ENCODE measurements at places on chromosomes 4 and X.

DNA sequence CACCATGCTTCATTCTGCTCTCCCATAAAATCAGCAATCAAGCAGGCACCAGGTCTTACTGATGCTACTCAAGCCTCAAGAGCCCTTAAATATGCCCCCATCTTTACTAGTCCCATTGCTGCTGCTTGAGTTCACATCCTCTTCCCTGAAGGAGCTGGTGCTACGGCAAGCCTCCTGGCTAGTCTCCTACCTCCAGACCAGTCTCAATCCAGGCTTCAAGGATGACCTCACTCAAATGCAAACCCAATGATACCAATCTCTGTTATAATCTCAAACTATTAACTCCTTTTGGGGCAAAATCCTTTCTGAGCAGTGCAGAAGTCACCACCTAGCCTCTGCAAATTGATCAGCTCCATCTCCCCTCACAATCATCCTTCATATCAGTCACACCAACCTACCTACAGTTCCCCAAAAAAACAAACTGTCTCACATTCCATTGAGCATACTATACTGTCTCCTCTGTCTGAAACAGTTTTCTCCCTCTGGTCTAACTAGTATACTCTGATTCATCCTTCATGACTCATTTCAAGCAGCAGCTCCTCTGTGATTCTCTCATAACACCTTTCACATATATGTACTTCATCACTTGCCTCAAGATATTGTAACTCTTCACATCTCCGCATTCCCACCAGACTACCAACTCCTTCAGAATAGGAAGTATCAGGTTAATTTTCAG lies 30.0 kb downstream of the PAPSS1 start:
- DNase-seq: no peak

DNA sequence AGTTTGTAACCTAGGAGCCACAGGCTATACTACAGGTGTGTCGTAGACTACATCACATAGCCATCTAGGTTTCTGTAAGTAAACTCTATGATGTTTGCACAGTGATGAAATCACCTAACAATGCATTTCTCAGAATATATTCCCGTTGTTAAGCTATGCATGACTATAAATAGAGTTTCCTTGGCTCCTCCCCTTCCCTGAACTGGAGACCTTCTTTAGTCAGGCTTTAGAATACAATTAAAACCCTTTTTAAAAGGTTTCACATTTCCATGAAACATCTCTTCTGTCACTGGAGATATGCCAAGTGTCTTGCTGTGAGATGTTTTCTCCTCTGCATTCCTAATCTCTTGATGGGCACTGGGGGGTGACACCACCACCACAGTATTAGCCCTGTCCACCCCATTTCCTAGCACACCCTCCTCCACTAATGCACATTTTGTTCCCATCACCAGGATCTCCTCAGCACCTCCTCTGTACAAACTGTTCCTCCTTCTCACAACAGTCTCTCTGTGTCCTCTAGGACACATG lies 334.6 kb upstream of the CPEB2 start:
- DNase-seq: no peak

- DNase-seq: no peak
These were observed 1.8 kb downstream of the GPR78 start for GRCh38 chr4:8582016-8582415.

GRCh38 chr4:76083386-76083988 lies 9.0 kb downstream of the ART3 start:
- no peak for DNase-seq

GRCh38 chrX:7132335-7133049 lies 15.0 kb upstream of the STS start:
- no peak for DNase-seq

DNA sequence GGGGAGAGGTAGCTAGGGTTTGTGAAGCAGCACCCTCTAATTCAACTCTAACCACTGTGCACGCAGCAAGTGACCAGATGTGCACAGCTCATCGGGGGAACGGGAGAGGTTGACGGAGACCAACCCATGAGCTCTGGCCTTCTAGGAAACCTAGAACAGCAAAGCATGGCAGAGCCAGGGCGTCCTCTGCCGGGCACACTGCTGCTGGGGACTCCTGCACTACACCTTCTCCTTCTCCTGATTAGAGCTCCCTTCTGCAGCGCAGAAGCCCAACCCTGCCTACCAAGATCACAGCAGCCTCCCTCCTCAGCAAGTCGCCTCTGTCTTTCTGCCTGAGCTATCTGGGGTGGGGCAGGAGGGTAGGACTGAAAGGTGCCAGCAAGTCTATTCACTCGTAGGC lies 252.3 kb upstream of the PSAPL1 start:
- no peak for DNase-seq

DNA sequence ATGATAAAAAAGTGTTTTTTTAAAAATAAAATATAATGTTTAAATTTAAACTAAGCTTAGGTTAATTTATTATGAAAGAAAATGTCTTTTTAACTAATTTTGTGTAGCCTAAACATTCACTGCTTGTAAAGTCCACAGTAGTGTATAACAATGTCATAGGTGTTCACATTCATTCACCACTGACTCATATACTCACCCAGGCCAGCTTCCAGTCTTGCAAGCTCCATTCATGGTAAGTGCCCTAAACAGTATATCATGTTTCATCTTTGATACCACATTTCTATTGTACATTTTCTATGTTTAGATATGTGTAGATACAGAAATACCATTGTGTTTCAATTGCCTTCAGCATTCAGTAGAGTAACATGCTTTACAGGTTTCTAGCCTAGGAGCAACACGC lies 530.3 kb downstream of the EPHA5 start:
- no peak for DNase-seq

GRCh38 chrX:150475461-150475860 lies 93.0 kb upstream of the MTM1 start:
- no peak for DNase-seq

DNA sequence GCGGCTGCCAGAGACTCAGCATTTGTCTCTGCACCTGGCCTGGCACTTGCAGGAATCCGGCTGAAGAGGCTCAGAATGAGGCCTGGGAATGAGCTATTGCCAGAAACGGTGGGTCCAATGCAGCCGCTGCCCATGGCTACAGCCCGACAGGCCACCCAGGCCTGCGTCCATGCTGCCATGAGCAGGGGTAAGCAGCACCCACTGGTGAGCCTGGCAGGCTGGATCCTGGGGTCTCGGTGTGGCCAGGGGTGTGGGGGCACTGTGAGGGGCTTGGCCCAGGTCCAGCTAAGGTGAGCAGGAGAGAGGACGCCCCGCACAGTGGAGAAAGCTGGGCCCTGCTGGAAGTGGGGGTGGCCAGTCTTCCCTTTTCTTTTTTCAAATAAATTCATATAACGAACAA lies 60.3 kb upstream of the MXD4 start:
- DNase-seq: no peak

DNA sequence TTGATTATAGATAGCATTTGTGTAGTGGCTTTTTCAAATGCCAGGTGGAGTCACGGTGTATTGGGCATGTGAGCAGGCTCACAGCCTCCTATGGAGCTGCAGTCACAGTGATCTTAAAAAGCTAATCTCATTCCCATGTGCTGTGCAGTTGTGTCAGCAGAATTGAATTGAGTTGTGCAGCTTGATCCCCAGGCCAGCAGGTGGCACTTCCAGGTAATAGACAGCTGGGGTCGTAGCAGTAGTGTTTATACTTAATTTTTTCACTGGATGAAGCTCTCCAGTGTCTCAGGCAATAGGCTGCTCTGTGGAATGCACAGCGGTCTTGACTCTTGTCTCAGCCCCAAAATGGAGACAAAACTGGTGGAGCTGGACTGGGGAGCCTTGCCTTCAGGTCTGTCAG lies 1028.1 kb downstream of the SH3BGRL start:
- DNase-seq: no peak

DNA sequence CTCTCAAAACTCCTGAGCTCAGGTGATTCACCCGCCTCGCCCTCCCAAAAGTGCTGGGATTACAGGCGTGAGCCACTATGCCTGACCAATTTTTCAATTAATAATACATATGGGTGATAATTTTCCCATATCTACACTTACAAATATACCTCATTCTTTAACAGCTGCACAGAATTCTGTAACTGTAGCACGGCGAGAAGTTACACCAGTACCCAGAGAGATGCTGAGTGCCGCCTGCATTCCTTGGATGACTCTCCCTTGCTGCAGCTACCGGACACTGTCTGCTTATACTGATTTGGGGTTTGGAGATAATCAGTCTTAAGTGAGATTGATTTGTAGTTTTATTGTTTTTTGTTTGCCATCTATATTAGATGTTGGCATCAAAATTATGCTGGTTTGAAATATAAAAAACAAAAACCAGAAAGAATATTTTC lies 5.8 kb downstream of the TIFA start:
- no peak for DNase-seq

DNA sequence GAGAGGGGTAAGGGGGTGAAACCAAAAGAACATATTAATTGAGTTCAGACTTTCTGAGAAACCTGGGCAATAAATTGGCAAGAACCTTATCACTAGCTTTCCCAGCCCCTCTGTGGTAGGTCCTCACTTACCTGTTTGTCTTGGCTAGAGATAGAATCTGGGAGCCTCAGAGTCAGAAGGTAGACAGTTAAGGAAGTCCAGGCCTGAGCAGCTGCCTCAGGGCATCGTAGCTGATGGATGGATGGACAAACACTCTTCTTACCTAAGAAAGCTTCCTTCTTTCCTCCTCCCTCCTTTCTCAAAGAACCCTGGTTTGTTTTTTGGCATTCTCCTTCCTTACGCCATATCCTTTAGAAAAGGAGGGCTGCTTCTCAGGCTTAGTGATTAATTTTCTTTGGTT lies 24.4 kb downstream of the FRAS1 start:
- no peak for DNase-seq

GRCh38 chrX:135489542-135489941 lies 30.9 kb upstream of the INTS6L start:
- no peak for DNase-seq

GRCh38 chr4:88522702-88523324 lies 763 bp downstream of the PYURF start:
- peak; percentile 4 for DNase-seq

DNA sequence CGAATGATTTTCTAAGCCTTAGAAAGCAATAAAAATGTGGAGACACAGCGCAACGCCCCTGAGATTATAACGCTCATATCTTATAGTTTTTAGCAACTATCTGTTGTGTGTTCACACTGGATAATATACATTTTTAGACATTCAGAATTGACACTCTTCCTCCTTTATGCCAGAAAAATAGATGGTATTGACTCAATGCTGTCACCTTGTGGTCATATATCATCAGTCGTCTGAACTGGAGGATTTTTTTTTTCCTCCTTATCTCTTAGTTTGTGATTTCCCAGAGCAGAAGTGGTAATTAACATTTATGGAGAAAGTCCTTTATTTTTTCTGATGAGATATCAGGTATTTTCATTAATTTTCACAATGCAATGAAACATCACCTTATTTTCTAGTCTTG lies 759.6 kb downstream of the RAB28 start:
- DNase-seq: no peak

- DNase-seq: no peak
These were observed 36.3 kb downstream of the SOD3 start for GRCh38 chr4:24831637-24832036.

- DNase-seq: no peak
These were observed 412.2 kb downstream of the RPA4 start for GRCh38 chrX:97295954-97296353.

DNA sequence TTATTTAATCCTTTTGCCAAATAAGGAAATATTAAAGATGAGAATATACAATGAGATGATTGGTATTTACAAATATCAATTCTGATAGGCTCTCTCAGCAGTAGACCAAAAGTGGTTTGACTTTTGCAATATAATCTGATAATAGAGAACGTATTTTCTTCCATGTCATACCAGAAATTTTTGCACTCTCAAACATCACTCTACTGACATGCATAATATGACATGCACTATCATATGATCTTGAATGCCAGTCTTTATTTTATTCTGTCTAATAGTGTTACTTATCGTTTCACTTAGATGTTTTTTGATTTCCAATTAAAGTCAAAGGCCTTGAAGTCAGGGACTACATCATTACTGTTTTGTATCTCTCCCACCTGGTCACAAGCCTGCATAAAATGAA lies 259.2 kb downstream of the PCDH7 start:
- no peak for DNase-seq

DNA sequence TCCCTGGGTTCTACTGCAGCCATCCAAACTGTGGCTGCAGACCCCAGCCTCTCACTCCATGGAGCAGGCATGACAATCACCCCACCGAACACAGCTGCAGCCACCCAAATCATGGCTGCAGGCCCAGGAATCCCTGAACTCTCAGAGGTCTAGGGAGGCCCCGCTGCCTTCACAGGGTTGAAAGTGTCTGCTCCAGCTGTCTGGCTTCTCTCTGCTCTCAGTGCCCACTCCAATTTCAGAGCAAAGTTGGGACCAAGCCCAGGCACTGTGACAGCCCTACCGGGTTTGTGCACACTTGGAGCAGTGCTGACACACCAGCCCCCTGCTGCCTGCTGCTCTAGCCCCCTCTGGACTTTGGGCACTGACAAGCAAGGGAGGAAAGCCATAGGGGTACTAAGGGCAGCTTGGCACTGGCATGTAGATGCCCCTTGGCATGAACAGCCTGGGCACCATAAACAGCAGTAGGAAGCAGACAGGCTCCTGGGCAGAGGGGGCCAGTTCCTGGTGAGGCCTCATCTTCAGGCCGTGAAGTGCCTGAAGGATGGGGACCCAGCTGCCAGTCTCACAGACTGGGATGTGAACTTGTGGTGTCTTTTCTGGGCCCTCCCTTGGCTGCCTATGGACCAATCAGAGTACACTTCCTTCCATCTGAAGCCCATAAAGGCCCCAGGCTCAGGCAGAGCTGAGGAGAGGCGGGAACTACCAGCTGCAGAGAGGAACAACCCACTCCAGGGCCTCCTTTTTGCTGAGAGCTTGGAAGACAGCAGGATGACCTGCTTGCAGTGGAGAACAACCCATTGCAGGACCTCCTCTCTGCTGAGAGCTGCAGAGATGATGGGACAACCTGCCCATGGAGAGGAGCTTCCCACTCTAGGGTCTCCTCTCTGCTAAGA lies 68.8 kb downstream of the TECRL start:
- no peak for DNase-seq

DNA sequence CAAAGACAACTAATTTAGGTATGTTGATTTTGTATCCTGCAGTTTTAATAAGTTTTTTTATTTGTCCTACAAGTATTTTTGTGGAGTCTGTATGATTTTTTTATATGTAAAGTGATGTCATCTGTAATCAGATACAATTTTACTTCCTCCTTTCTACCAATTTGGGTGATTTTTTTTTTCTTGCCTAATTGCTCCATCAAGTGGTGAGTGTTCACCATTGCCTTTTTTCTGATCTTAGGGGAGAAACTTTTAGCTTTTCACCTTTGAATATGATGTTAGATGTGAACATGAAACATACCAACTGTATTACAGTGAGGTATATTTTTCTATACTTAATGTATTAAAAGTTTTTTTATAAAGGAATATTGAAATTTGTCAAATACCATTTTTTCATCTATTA lies 362.3 kb downstream of the PABPC4L start:
- no peak for DNase-seq

- DNase-seq: no peak
These were observed 97.8 kb downstream of the TMEM47 start for GRCh38 chrX:34559325-34559724.

DNA sequence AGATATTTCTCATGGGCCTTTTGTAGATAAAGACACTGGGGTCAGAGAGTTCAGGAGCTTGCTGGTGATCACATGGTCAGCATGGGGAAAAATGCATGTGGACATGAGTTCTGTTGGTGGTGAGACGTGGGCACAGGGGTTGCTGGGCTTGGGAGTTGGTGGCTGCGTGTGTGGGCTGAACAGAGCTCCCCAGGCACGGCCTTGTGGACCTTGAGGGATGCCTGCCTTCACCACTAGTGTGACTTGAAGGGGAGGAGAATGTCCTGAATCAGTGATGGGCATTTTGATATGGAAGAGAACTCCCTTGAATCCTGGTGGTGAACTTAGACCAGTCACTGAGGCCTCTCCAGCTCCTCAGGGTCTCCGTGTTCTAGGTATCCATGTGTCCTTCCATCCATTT lies 8.9 kb downstream of the CD99 start:
- no peak for DNase-seq
